NCI-H526 (cell line): ENCODE measurements at places on chromosomes 6 and 20.

DNA sequence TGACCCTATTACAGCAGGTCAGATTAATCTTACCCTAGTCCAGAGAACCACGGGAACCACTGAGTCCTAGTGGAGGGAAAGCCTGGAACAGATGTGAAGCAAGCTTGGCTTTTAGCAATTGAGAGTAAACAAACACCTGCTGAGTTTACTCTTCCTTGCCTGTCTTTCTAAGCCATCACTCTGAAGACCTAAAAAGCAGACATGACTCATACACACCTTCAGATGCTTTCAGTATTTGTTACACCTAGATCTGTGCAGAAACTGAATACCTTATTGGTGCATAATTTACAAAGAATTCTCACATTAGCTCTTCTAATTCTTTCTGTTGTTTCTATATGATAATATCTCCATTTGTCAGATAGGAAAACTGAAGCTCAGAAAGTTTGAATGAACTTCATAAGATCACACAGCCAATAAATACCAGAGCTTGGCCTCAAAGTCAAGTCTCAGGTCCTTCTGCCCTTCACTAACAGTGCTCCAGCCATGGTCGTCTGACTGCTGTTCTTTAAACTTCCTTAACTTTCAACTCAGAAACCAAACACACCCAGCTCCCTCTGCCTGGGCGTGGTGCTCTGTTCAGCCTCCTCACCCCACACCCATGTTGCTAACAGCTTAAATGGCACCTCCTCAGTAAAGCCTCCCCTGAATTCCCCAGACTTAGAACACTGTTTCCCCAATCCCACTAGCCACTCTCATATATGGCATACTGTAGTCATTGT, 8.6 kb upstream of the GABBR1 start:
- DNase-seq = no peak

DNA sequence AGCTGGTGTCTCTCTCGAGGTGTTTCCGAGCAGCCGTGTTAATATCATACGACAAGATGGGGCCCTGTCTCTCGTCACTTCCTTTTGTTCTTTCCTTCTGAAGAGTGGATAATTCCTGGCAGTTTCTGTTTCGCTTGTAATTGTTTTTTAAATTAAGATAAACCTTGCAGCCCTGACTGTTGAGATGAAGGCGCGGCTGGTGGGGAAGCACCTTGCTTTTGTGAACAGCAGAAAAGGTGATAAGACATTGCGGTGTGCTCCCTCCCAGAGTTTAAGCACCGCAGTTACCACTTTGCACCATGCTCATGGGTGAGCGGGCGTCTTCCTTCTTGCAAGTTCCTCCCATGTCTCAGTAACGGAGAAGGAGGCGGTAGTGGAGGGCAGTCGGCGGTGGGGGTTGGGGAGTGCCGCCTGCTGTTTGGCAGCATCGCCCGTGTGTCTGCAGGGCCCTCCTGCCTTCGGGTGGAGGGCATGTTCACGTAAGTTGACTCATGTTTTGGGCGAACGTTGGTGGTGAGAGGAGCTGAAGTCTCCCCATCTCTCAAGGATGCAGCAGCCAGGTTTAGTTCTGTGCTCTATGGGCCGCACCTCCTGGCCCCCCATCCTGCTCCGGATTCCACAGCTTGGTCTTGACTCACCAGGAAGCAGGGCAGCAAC, 345.9 kb downstream of the TAF4 start:
- no peak for DNase-seq

GRCh38 chr20:4897600-4897999, 103.7 kb downstream of the SLC23A2 start:
- DNase-seq = no peak

DNA sequence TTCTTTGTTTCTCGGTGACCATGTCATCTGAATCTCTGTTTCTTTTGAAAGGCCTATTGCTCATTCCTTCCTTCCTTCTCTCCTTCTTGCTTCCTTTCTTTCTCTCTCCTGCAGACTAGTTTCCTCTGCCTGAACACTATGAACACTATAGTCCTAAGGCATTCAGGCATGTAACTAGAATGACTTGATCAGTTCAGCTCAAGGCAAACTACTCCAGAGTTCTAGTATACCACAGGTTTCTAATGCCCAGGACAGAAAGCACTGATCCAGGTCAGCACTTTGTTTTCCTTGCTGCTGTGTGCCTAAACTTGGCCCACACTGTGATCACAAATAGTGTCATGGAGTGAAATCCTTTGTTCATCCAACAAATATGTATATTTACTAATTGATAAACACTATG, 324.1 kb upstream of the GJE1 start:
- DNase-seq = peak; percentile 81

- DNase-seq = peak; percentile 65
These were observed at the start of gene PEDS1 for GRCh38 chr20:50153500-50154377. Gene PEDS1, minus strand, starts transcription at chr20:50153723. Its CDS starts 86 bp downstream, at chr20:50153637.

GRCh38 chr6:9507136-9507895, 907.6 kb downstream of the TFAP2A start:
- DNase-seq = no peak

DNA sequence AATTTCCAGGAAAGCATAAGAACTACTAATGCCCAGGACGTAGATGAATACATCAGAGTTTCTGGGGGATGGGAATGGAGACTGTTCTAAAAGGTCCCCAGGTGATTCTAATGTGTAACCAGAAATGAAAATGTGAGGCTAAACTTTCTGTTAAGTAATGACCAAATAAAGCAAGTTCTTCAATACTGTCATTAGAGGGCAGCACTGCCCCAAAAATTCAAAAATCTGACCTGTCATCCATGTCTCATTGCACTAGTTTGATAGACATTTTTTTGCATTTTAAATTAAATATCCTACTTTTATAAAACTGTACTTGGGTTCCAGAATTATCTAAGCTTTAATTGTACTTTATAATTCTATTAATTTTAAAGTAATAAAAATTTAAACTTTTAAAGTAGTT, 94.9 kb downstream of the RFX6 start:
- DNase-seq = peak; percentile 20

GRCh38 chr6:11425876-11426275, 111.7 kb upstream of the TMEM170B start:
- DNase-seq = no peak

GRCh38 chr6:4178737-4179333, 43.5 kb upstream of the ECI2 start:
- DNase-seq = no peak

- DNase-seq = no peak
These were observed 7.0 kb downstream of the EMILIN3 start for GRCh38 chr20:41359541-41360011.
